ENCODE measurements at places on chromosomes 7 and 10. TPM values are rescaled to one million over a fixed set of nuclear protein-coding genes. Genes with fewer than 3 reads are reported as not detected.

The HTR7 gene
- 0.46 TPM for polyA plus RNA-seq

The IDI2 gene
- polyA plus RNA-seq, result not detected

The ARF5 gene
- 282 TPM for polyA plus RNA-seq

The TMEM176A gene
- polyA plus RNA-seq, result 126 TPM

The MAGI2 gene
- polyA plus RNA-seq, result 1.1 TPM

The NRG3 gene
- 0.17 TPM for polyA plus RNA-seq

The GPC2 gene
- 5.3 TPM for polyA plus RNA-seq

The NME8 gene
- not detected for polyA plus RNA-seq

The AIFM2 gene
- polyA plus RNA-seq, result 26.4 TPM

The FOXP2 gene
- polyA plus RNA-seq, result 2.8 TPM

Data from sigmoid colon (tissue), 7 donors.